Esophagus muscularis mucosa (tissue), 4 donors: ENCODE measurements at places on chromosomes 4 and X. TPM values are rescaled to one million over a fixed set of nuclear protein-coding genes. Genes with fewer than 3 reads are reported as not detected.
A peak's percentile ranks its signal among the peaks of the same experiment; 100 is the strongest.

GRCh38 chr4:69888336-69888735, 28.4 kb upstream of the SULT1E1 start:
- H3K4me1 ChIP-seq, result no peaks in the 10 kb centered on the region
- H3K4me3 ChIP-seq, result no peak overlapping the region
- no peaks in the 10 kb centered on the region for H3K36me3 ChIP-seq
- no peak overlapping the region for H3K27ac ChIP-seq

The CT45A5 gene
- not detected for total RNA-seq

The ALAS2 gene
- total RNA-seq, result 1.9 TPM

The LIMCH1 gene
- total RNA-seq, result 75.8 TPM

GRCh38 chrX:140767646-140768045, 58.1 kb downstream of the LINC00632 start:
- peaks cover 5% of the 10 kb centered on the region for H3K4me1 ChIP-seq
- peaks cover 13% of the 10 kb centered on the region for H3K27me3 ChIP-seq
- H3K36me3 ChIP-seq, result no peaks in the 10 kb centered on the region
- H3K4me3 ChIP-seq, result no peak overlapping the region
- H3K27ac ChIP-seq, result no peak overlapping the region

GRCh38 chrX:16873106-16873505, 2.9 kb upstream of the RBBP7 start:
- no peak overlapping the region for H3K4me3 ChIP-seq
- H3K27me3 ChIP-seq, result no peaks in the 10 kb centered on the region
- H3K27ac ChIP-seq, result no peak overlapping the region
- no peak for DNase-seq
- no peaks in the 10 kb centered on the region for H3K36me3 ChIP-seq
- peaks cover 25% of the 10 kb centered on the region for H3K4me1 ChIP-seq

- DNase-seq, result no peak
- no peaks in the 10 kb centered on the region for H3K27me3 ChIP-seq
- no peaks in the 10 kb centered on the region for H3K4me1 ChIP-seq
- no peak overlapping the region for H3K27ac ChIP-seq
- no peaks in the 10 kb centered on the region for H3K36me3 ChIP-seq
Observed at GRCh38 chr4:104967034-104967401, 179.7 kb upstream of the TET2 start.

The KLHL34 gene
- 0.33 TPM for total RNA-seq

DNA sequence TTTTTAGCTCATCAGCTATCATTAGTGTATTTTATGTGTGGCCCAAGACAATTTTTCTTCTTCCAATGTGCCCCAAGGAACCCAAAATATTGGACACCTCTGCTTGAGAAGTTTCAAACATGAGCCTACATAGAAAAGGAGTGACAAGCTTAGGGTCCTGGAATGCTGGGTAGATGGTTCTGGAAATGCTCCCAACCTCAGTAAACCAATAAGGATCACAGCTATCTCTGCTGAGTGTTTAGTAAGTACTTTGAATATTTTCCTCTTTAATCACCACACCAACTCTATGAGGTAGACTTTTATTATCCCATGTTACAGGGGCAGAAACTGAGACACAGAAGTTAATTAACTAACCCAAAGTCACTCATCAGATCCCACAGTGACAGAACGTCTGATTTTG, 164.9 kb upstream of the KLF3 start:
- no peak for DNase-seq
- H3K27me3 ChIP-seq, result no peaks in the 10 kb centered on the region
- H3K4me1 ChIP-seq, result no peaks in the 10 kb centered on the region

DNA sequence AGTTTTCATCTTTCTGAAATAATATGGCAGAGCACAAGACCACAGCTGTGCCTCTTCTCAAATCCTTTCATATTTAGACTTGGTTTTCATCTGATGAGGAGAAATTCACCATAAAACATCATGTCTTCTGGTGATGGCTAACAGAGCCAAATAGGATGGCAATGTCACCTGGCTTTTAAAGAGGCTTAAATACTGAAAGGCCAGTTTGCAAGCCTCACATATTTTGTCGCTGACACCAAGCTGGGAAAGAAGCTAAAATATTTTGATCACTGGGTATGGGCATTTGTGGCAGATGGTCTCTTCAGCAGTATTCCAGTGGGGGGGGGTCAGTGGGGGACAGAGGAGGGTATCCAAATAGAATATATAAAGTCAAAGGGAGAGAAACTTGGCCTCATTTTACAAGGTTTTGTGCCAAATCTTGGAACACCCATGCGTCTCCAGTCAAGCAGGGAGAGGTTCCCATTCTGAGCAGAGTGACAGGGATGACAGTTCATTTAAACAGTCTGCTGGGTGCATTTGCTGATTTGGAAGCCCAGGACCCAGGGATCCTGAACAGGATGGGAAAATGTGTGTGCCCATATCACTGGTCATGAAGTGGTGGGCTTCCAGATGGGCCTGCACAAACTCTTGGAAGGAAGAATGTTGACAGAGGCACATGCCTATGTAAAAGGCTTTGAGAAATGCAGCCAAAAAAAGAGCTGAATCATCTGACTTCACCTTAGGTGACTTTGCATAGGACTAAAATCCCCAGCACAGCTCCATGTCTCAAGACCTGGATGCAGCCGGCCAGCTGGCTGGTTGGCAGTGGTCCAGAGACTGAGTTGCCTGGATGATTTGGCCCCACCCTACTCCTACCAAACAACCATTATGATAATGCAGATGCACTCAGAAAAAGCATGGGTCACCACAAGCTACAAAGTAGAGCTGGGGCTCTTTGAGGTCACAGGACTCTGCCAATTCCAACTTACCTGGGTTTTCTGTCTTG, 484.4 kb upstream of the NR3C2 start:
- H3K4me1 ChIP-seq, result no peaks in the 10 kb centered on the region
- H3K27ac ChIP-seq, result no peak overlapping the region
- H3K36me3 ChIP-seq, result no peaks in the 10 kb centered on the region

The PAGE4 gene
- total RNA-seq, result 2.1 TPM

- no peaks in the 10 kb centered on the region for H3K27me3 ChIP-seq
- H3K4me1 ChIP-seq, result peaks cover 81% of the 10 kb centered on the region
- peak overlapping the region; percentile 41 for H3K27ac ChIP-seq
Observed at GRCh38 chrX:153924149-153924861, 1.8 kb downstream of the ARHGAP4 start.

GRCh38 chr4:139934057-139934707, 219.8 kb downstream of the MAML3 start:
- H3K27ac ChIP-seq, result no peak overlapping the region
- no peak for DNase-seq
- H3K4me3 ChIP-seq, result no peak overlapping the region
- H3K4me1 ChIP-seq, result peaks cover 9% of the 10 kb centered on the region

DNA sequence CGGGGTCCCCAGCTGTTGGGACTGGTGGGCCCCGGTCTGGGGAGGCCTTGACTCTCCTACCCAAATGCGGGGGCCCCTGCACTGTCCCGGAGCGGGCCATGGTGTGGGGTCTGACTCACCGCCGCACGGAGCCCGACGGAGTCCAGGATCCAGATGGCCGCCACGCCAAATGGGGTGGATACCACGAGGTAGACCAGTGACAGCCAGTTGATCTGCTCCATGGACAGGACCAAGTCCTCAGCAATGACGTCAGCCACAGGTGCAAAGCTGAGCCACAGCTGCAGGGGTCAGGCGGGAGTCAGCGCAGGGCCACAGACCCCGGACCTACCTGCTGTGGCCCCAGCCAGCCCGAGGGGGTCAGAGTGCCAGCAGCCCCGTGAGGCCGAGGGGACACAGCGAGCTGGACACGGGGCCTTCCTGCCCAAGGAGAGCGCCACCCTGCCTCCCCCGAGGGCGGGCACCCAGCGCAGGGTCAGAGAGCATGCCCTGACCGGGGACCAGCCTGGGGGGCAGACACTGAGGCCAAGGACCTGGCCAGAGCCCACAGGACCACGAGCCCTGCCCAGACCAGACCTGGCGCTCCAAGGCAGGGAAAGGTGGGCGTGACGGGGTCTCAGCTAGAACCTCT, 2.4 kb downstream of the SLC49A3 start:
- H3K27ac ChIP-seq, result peak overlapping the region; percentile 70
- no peak for DNase-seq
- no peak overlapping the region for H3K4me3 ChIP-seq

The VCX gene
- not detected for total RNA-seq

DNA sequence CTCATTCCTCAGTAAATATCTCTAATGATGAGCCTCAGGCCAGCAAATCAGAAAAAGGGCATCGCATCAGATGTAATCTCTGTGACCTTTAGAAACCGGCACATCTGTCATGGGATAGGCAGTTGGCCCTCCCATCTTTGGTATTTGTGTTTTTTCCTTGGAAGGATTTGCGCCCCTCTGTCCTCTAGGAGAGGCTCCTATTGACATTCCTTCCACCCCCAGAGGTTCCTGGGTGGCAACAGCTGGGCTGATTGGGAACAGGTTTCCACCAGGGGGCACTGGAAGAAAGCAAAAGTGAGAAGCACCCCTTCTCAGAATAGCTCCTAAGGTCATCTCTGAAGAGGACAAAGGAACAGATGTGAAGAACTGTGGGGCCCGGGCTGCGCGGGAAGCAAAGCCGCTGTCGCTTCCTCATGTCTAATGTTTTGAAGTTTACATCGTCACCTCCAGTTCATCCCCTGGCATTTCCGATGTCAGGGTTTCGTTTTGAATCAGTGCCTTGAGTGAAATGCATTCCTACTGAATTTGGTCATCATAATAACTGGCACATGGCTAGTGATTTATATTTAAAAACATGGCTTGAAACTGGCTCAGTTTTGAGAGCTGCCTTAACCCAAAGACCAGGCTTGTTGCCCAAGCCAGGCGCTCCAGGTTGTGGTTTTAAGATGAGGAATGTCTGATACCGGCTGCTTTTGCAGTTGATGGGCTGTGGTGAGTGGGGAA, 6.2 kb downstream of the TXK start:
- H3K27ac ChIP-seq, result no peak overlapping the region
- DNase-seq, result no peak
- H3K4me1 ChIP-seq, result peaks cover 16% of the 10 kb centered on the region
- no peaks in the 10 kb centered on the region for H3K36me3 ChIP-seq
- no peaks in the 10 kb centered on the region for H3K27me3 ChIP-seq
